B cell (primary cell): ENCODE measurements at places on chromosomes 3 and 15. TPM values are rescaled to one million over a fixed set of nuclear protein-coding genes. Genes with fewer than 3 reads are reported as not detected.

GRCh38 chr3:124396339-124396950, 333.8 kb upstream of the UMPS start:
- DNase-seq: no peak

DNA sequence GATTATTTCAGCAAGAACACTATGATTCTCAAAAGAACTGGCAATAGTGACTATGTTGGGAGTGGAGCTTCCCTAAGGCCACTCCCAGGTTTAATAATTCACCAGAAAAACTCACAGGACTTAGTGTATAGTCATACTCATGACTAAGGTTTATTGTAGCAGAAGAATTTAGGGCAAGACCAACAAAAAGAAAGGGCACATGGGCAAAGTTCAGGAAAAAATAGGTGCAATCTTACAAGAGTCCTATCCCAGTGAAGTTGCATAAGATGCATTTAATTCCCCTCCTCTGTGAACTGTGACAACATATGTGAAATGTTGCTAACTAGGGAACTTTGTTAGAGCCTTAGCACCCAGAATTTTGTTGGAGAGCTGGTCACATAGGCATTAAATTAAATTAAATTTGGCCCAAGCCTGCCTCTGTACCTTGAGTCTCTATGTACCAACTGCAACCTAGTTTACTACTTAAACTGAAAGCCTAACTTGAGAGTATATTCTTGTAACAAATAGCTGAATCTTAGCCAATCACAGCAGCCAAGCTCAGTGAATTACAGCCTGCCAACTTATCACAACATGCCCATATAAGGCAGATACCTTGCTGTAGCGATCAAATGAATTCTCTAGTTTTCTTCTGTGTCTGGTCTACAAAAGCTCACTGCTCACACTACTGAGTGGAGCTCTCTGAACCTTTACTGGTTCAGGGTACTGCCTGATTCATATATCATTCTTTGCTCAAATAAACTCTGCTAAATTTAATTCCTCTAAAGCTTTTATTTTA, 386.2 kb upstream of the ARHGEF26 start:
- no peak for DNase-seq

GRCh38 chr3:31412832-31413231, 119.9 kb upstream of the STT3B start:
- DNase-seq: no peak

DNA sequence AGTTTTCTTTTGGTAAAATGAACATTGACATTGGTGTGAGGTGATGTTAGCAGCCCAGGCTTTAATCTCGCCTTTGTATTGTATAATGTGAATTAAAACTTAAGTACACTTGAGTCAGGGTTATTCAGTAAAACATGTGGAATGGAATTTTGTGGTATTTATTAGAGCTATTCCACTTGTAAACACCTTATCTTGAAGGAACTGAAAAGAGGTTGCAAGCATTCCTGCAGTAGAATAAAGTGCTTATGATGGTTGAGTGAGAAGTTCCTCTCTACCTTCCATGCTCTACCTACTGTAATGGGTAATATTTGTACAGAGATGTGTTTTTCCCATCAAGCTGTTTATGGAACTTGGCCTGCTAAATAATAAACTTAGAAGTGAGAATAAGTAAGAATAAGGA, 36.1 kb downstream of the HMG20A start:
- DNase-seq: no peak

- DNase-seq: no peak
Measured at GRCh38 chr3:115581362-115582135, 41.8 kb upstream of the GAP43 start.

DNA sequence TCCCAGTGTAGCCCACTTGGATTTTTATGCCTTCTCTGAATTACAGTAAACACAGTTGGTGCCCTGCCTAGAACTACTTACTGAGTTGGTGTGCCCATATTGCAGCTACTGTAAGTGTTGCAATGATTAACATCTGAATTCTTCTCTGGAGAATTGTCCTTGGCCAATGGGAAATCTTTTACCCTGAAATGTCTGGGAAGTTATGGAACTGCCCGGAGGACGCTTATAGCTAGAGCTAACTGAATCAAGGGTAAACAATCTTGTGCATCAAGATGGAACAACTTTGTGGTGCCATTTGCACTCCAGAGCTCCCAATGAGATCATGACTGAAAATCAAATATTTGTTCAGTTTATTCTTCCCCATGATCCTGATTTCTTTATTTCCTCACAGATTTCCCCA, 246.7 kb upstream of the CBLB start:
- DNase-seq: no peak

DNA sequence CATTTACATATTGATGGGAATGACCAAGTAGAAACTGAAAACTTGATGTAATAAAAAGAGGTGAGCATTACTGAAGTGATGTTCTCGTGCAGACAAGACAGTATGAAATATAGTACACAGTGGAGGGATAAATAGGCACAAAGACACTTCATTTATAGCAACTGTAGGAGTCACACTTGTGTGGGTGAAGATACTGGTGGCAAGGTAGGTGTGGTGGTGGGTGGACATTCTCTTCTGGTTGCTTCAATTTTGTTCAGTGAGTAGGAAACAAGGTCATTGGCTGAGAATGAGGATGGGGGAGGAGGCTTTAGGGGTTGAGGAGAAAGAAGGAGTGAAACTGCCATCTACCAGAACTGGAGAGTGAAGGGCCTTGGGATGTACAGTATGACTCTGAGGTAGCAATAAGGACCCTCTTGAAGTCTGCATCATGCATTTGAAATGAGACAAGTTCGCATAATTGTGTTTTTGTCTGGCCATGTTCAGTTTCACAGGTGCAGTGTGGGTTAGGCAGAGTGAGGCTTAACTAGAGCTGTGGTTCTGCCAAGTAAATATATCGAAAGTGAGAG, 6.6 kb downstream of the CPNE9 start:
- no peak for DNase-seq

DNA sequence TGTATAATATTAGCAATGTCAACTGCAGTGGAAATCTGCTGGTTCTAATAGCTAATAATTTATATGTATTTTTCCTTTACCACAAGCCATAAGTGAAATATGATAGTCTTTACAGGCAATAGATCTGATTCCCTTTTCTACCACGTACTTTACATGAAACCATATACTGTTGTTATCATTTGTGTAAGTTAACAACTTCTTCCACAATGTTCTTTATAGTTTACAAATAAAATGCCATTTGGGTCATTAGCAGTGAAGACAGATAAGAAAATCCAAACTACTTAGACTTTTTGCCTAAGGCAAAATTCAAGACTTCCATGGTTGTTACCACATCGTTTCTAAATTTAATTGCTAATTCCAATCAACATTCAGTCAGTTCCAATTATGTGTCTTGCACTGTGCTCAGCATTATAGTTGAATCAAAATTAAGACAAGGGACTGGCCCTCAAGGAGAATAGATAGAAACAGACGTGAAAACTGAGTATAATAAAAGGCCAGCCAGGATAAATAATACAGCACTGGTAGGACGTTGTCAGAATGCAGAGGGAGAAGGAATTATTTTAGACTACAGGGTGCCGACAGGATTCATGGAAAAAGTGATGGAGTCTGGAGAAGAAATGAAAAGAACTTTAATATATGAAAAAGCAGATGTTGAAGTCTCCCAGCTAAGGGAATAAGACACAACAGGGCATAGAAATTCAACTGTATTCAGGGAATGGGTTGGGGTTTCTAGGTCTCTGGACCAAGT, 249.8 kb downstream of the ALCAM start:
- no peak for DNase-seq

- DNase-seq: peak; percentile 64
Measured at GRCh38 chr3:32175607-32176197, 62.8 kb upstream of the CMTM8 start.

GRCh38 chr15:31153531-31153930, 52.0 kb upstream of the TRPM1 start:
- no peak for DNase-seq

- DNase-seq: no peak
Measured at GRCh38 chr3:139448104-139448503, 28.2 kb downstream of the RBP2 start.

- no peak for DNase-seq
Measured at GRCh38 chr3:118987477-118987876, 47.2 kb downstream of the IGSF11 start.

DNA sequence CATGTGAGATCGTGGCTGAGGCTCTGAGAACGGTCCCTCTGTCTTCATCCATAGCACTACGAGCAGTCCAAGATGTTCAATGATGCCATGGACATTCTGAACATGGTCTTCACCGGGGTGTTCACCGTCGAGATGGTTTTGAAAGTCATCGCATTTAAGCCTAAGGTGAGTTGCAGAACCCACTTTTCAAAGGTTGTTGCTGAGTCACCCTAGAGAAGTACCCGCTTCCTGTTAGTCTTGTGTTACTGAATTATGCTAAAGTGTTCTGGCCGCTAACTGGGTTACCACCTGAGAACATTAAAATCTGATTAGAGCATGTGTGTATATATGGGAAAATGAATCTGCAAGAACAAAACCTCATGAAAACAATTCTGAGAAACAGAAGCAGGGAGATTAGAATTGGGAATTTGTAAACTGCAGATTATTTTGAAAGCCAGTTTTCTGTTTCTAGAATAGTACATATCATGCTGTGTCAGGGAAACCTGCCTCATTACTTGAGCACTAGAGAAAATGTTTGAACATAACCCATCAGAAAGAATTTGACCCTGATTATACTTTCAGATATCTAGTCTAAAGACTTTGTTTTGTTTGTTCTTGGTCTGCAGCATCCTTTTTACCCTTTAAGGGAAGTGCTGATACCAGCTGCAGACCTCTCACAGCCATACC, 92.6 kb downstream of the CHDH start:
- peak; percentile 35 for DNase-seq

DNA sequence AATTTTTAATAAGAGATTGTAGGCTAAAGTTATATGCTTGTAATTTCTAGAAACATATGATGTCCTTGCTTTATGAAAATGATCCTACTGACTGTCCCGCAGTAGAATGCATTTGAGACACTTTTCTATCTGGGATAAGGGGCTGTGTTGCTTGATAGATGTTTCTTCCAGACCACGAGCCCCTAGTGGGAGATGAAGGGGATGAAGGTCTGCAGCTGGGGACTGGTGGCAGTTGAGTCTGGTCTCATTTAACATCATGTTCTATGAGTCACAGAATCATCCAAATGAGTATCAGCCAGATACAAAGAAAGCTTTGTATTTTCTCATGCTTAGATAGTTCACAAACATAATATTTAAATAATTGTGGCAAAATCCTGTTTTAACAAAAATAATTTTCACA, 84.3 kb upstream of the PRTG start:
- DNase-seq: no peak

DNA sequence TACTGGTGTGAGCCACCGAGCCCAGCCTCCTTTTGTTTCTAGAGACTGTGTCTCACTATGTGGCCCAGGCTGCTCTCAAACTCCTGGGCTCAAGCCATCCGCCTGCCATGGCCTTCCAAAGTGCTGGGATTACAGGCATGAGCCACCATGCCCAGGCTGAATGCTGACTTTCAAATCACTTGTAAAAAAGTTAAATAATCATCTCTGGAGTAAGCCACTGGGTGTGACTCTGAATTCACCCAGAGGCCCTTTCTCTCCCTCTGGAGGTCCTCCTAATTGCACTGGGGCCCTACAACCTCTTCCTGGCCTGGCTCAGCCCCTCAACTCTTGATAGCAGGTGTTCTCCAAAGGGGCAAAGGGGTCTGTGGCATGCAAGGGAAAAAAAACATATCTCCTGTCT, 54.8 kb downstream of the MEGF11 start:
- no peak for DNase-seq

DNA sequence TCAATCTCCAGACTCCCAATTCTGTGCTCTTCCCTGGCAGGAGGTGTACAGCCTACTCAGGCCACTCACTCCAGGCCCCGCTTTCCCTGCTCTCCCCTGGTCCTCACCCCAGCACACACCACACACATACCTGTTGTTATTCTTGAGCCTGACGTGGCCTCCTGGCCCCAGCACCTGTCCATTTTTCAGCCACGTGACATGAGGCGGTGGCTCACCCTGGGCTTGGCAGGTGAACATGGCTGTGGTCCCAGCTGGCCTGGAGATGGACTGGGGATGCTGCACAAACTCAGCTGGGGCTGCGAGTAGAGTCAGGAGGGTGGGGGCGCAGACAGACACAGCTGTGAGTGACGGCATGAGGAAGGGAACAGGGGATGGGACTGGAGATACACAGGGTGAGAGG, 27.3 kb downstream of the RNU5B-1 start:
- DNase-seq: no peak

GRCh38 chr3:175127075-175127662, 268.0 kb downstream of the NAALADL2 start:
- no peak for DNase-seq

- no peak for DNase-seq
Measured at GRCh38 chr3:157953565-157953964, 152.7 kb downstream of the SHOX2 start.

- DNase-seq: no peak
Measured at GRCh38 chr15:29935296-29936004, 113.2 kb upstream of the TJP1 start.

GRCh38 chr3:18585004-18585968, 160.1 kb upstream of the SATB1 start:
- DNase-seq: no peak

GRCh38 chr3:57281715-57282114, 10.8 kb downstream of the ASB14 start:
- no peak for DNase-seq

GRCh38 chr3:185205865-185206264, 48.0 kb downstream of the EHHADH start:
- DNase-seq: no peak

DNA sequence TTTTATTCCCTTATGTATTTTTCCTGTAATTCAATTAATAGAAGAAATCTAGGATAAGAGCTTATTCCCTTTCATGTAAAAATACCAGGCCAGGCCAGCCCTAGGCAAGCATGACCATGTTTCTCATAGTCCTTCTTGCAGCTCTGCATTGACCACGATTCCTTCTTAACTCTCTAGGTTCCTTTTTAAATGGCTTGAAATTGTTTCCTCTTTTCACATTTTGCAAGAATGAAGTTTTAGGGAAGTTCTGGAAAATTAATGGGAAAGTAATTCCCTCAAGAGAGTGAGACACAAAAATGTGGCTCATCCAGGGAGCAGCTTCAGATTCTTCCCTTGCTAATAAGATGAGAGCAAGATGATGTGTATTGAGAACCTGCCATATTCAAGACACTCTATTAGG, 116.5 kb upstream of the FGF7 start:
- DNase-seq: no peak

DNA sequence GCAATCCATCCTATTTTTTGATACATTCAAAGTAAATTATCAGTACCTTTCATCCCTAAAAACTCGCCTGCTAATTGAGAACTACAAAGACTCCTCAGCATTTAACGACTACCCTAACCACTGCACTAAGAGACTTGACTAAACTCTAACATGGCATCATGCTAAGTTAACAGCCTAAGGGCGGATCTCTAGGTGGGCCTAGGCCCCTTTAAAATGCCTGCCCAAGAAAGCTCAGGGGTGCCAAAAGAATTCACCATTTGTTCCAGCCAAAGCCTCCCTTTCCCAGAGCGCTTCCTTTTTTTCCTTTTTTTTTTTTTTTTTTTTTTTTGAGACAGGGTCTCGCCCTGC, 568 bp upstream of the NEK4 start:
- no peak for DNase-seq

- no peak for DNase-seq
Measured at GRCh38 chr15:68418611-68419161, 13.3 kb downstream of the ITGA11 start.

The CCR1 gene
- 0.39 and 0.54 TPM in 2 replicates for polyA plus RNA-seq

The STARD9 gene
- polyA plus RNA-seq: 5.0 and 5.4 TPM in 2 replicates

The TPRG1 gene
- polyA plus RNA-seq: 0.21 TPM in 1 of 2 replicates, not detected in the other

The SCG5 gene
- polyA plus RNA-seq: 0.18 and 0.39 TPM in 2 replicates

The ISL2 gene
- 1.6 and 1.8 TPM in 2 replicates for polyA plus RNA-seq

The CHDH gene
- 0.03 and 0.22 TPM in 2 replicates for polyA plus RNA-seq

The DCLK3 gene
- polyA plus RNA-seq: 0.01 TPM in 1 of 2 replicates, not detected in the other

The EPHA3 gene
- 0.01 TPM in 1 of 2 replicates, not detected in the other for polyA plus RNA-seq

The NUTM1 gene
- not detected in 2 replicates for polyA plus RNA-seq

The PAK6 gene
- 0.45 and 0.76 TPM in 2 replicates for polyA plus RNA-seq

The NMNAT3 gene
- 1.9 and 2.6 TPM in 2 replicates for polyA plus RNA-seq
